AG04450 (cell line): ENCODE measurements at places on chromosomes 12 and 14.

GRCh38 chr14:70935135-70935534 lies 27.9 kb downstream of the PCNX1 start:
- no peak for DNase-seq

DNA sequence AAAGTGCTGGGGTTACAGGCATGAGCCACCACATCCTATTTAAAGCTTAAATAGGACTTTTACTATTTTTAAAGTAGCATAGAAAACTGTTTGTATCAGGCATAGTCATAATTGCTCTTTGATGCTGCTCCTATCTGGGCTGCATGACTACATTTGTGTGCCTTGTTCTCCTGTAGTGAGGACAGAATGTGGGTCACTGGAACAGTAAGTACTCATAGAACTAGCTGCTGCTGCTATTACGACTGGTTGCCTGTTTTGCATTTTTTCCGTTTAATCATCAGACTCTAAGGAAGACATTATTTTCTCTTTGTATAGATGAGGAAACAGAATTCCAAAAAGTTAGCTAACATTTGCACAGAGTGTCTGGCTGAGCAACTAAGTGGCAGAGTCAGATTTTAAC lies 42.8 kb downstream of the ZC3H14 start:
- no peak for DNase-seq

DNA sequence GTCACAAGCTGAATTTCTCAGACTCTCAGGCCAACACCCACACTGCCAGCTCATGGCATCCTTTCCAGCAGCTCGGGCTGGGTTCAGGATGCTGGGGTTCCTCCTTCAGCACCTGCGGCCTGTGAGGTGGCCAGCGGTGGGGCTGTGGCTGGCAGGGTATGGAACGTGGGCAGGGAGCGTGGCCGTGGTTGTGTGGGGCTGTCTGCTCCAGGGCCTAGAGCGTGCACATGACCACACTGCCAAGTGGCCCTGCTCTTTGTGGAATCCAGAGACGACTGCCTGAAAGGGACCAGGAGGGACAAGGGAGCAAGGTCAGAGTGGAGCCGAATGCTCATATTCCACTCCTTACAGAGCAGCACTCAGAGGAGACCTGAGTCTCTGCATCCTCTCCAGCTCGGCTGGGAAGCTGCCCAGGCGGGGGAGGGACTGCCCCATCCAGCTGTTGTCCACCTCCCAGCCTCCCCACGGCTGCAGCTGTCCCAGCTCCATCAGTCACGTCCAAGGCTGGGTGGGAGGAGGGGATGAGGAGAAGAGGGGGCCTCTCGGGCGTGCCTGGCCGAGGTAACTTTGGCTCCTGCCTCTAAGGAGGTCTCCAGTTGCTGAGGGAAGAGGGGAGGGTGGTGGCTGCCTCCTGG lies 71.3 kb downstream of the TSPAN9 start:
- no peak for DNase-seq

DNA sequence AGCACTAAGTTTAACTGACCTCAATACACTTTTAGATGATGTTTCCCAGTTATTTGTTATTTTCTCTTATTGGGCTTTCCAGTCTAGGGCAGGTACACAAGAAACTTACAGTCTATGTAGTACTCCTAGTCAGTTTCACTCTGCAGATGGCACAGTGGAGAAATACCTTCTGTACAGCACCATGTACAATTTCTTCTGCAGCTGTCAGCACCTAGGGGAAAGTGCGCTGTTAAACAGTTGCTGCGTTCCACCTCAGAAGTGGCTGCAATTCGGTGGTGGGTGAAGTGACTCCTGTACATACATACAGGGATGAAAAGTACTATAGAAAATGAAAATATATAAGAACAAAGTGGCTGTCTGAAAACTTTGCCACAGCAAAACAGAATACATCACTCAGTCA lies 48.3 kb downstream of the NOVA1 start:
- no peak for DNase-seq

DNA sequence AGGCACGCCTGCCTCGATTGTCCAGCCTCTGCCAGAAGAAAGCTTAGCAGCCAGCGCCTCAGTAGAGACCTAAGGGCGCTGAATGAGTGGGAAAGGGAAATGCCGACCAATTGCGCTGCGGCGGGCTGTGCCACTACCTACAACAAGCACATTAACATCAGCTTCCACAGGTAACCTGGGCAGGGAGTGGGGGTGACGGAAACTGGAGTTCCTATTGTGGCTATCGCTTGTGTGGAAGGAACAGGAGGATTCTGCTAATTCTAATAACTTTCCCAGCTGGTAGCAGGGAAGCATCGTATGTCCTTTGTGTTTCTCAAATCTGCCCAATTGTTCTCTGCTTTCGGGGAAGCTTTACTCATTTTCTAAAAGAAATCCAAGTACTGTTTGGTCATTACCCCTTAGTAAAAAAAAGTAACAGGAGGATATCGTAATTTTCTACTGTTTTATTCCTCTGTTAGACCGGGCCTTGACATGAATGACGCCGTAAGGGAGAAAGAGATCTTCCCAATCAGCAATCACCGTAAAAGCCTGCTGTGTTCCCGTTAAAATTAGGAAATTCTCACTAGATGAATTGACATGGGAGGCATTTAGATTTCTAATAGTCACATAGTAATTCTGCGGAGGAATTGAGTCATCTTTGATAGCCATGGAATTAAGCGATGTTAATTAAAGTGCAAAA lies 449 bp downstream of the THAP2 start:
- DNase-seq, result no peak

GRCh38 chr14:49679271-49679670 lies 8.7 kb downstream of the POLE2 start:
- no peak for DNase-seq

DNA sequence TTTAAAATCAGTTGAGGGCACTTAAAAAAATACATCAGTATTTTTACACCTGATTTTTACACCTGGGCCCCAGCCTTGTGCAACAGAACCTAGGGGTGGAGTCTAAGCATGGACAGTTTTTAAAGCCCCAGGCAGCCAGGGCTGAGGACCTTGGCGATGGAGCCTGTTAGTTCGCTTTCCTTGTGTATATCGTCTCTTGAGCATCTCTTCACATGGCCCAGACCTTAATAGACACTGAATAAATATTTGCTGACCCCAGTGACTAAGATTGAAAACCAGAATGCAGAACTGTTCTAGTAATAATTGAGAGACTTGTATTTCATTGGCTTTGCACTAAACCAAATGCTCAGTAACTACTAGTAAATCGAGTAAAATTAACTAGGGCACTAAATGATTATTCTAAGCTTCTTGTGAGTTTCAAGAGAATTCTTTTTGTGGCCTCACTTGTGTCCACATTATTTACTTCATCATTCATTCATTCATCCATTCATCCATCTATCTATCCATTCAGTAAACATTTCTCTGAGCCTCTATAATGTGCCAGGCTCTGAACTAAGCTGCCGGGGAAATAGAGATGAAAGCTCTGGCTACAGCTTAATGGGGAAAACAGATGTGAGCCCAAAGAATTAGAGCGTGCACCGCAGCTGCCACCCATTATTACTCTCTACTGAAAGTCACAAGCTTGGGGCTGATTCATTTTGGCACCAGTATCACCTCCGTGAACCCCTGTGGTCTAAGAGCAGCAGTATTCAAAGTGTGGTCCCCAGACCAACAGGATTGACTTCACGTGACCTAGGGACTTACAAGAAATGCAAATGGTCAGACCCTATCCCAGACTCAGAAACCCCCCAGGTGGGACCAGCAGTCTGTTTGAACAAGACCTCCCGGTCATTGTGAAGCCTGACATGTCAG lies 30.7 kb upstream of the BCL7A start:
- DNase-seq, result no peak

GRCh38 chr12:24681570-24681969 lies 267.3 kb downstream of the BCAT1 start:
- DNase-seq, result no peak

DNA sequence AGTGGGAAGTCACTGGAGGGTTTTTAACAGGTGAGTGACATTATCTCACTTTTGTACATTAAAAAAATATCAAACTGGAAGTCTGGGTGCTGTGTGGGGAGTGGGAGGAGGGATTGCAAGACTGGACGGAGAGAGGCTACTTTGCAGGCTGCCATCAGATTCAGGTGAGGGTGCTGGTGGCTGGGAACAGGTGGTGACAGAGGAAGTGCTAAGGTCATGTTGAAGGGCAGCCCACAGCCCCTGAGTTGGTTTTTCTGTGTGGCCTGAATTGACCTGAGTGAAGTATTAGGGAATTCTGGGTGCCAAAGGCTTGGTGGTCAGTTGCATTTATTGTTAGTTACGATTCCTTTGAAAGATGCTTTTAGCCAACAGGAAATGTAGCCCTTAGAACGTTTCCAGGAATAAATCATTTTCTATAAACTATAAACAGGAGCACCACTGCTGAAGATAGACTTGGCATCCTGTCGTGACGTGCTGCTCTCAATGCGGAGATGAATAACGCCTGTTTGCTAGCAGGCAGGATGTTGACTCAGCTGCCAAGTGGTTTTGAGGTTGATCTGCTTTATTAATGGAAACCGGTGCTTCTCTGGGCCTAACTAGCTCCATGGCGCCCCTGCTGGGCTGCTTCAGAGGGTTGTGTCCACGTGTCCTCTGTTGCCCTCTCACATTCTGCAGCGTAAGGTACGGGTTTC lies 707.5 kb upstream of the TMEM132C start:
- peak; percentile 70 for DNase-seq

DNA sequence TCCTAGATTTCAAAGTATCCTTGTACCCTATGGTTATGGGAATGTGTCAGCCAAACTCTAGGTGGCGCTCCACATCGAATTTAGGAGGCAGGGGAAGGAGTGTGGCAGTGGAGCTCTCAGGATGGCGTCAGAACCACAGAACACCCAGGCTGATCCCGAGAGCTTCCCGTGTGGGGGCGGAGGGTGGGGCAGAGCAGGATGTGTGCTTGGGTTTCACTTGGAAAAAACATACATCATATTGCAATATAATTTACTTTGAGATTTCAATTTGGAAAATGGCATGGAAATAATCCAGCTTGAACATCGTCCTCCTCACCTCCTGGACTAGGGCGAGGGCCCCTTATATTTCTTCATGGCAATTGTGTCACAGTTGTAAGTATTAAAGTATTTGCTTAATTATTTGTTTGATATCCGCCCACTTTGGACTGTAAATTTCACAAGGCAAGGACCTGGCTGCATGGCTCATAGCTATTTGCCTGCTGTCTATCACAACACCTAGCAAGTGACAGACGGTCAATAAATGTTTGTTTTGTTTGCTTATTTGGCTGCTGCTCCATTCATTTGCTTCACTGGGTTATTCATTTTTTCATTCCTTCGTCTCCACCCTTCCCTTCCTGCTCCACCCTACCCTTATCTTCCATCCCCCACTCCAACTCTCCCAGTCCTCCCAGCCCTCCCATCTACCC lies 221.5 kb upstream of the HMGA2 start:
- DNase-seq, result peak; percentile 87

DNA sequence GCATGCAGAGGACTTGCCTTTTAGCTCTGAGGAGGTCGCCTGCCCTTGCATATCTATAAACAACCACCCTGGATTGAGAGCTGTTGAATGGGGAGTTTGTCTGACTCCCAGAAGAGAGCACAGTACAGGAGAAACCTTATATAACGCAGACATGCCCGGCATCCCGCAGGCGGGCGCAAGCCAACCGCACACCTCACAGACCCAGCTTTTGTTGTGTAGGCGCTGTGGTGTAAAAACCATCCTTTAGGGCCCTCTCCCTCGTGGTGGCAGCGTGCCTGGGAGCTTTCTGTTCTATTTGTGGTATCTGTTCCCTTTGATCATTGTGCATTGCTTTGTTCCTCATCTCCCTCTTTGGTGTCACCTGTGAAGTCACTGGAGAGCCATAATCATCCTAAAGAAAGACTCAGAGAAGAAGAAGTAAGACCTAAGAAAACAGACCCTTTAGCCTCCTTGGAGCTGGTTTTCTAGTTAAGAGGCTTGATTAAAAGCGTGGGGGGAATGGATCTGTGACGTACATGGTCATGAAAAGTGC lies 77.7 kb downstream of the ETV6 start:
- DNase-seq, result no peak

DNA sequence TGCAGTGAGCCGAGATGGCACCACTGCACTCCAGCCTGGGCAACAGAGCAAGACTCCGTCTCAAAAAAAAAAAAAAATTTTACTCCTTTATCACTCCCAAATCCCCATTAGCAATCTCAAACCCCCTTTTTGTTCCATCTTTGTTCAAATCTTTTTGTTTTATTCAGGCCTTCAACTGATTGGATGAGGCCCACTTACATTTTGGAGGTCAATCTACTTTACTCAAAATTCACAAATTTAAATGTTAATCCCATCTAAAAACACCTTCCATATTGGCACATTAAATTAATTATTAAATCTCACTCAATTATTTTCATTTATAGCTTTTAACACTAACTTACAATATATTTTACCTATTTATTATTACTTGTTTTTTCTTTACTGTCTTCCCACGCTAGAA lies 27.0 kb upstream of the TXNRD1 start:
- no peak for DNase-seq

GRCh38 chr14:68145036-68145435 lies 325.5 kb downstream of the RAD51B start:
- no peak for DNase-seq

DNA sequence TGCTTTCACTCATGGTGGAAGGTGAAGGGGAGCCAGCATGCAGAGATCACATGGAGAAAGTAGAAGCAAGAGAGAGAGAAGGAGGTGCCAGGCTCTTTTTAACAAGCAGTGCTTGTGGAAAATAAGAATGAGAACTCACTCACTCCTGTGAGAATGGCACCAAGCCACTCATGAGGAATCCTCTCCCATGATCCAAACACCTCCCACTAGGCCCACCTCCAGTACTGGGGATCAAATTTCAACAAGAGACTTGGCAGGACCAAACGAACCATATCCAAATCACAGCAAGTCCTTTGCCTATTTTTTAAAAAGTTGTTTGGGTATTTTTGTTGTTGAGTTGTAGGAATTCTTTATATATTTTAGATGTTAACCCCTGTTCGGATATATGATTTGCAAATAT lies 245.9 kb upstream of the ARID2 start:
- DNase-seq, result no peak

DNA sequence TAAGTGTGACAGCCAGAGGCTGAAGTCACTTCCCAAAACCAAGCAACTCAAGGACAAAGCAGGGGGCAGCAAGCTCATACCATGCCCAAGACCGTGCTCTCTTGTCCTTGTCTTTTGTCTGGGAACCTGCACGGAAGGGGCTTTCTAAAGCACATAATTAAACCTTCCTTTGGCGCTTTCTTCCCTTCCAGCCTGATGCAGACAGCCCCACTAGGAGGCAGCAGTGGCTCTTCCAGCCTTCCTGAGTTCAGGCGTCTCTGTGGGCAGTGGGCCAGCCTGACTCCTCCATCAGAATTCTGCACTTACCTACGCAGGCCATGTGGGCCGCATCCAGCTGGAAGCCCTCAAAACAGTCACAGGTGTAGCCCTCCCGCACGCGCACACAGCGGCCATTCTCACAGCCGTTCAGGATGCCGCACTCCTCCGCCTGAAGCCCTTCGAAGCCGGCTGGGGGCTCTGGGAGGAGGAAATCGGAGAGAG lies 7.6 kb downstream of the ISCA2 start:
- peak; percentile 51 for DNase-seq

DNA sequence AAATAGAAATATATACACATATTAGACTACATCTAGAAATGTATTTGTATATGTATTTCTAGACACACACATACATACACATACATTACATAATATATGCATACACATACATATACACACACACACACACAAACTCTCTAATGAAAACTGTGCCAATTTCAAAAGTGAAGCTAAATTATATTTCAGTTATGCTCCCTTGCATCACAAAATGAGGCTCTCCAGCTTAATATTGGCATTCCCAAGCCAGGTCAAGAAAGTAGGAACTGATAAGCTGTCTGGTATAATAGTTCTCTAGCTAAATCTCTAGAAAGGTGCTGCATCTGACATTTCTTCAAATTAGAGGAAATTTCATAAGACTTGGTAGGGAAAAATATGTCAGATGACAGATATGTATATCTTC lies 56.9 kb downstream of the GARIN6 start:
- no peak for DNase-seq
